ENCODE measurements at places on chromosomes 3 and 15. TPM values are rescaled to one million over a fixed set of nuclear protein-coding genes. Genes with fewer than 3 reads are reported as not detected.

Gene RUBCN
- total RNA-seq = 11.9 TPM

Gene ZCWPW2
- 0.99 TPM for total RNA-seq

Gene DNAH12
- under 0.01 TPM for total RNA-seq

Gene ASB7
- 12.3 TPM for total RNA-seq

Gene GOLIM4
- 203 TPM for total RNA-seq

Gene NSMCE3
- 7.5 TPM for total RNA-seq

Gene GOLGA8Q
- total RNA-seq = 2.0 TPM

Gene DUOX1
- not detected for total RNA-seq

Gene LINGO1
- total RNA-seq = under 0.01 TPM

Gene NR2F2
- total RNA-seq = 12.7 TPM

Gene SLC25A36
- 47.4 TPM for total RNA-seq

Gene ZDHHC3
- total RNA-seq = 46.4 TPM

Gene CHRD
- total RNA-seq = 2.4 TPM

Gene SPINK8
- not detected for total RNA-seq

Gene CTXN2
- total RNA-seq = not detected

Gene MORC1
- not detected for total RNA-seq

Gene ARF4
- total RNA-seq = 312 TPM

Gene AQP9
- not detected for total RNA-seq

Gene LMAN1L
- 0.25 TPM for total RNA-seq

Gene CPEB1
- 11.8 TPM for total RNA-seq

Gene SEMA3F
- total RNA-seq = 8.7 TPM

Gene C15orf39
- 2.4 TPM for total RNA-seq

Gene SENP8
- 2.6 TPM for total RNA-seq

Gene MELTF
- total RNA-seq = 1.7 TPM

Gene RNU5B-1
- not detected for total RNA-seq

Gene PRR20G
- not detected for total RNA-seq

Gene VIPR1
- total RNA-seq = 1.4 TPM

Gene MYO5C
- total RNA-seq = 0.50 TPM

Measured in aortic smooth muscle cell (primary cell).